ENCODE measurements at places on chromosomes 12 and 14. TPM values are rescaled to one million over a fixed set of nuclear protein-coding genes. Genes with fewer than 3 reads are reported as not detected.

Gene DNAJC22
- 7.6 TPM for total RNA-seq

Gene CISTR
- total RNA-seq, result not detected

- ATAC-seq, result no peak
These were observed 176.6 kb downstream of the NRXN3 start for GRCh38 chr14:78346747-78347146.

Gene CFAP54
- 1.0 TPM for total RNA-seq

- peak; percentile 67 for ATAC-seq
These were observed 622 bp downstream of the TECPR2 start for GRCh38 chr14:102363182-102363943.

Gene BRAP
- total RNA-seq, result 19.2 TPM

Gene CRIP1
- 1.6 TPM for total RNA-seq

- no peak for ATAC-seq
These were observed 10.9 kb downstream of the NAA25 start for GRCh38 chr12:112097641-112098040.

Gene ZFP36L1
- total RNA-seq, result 16.5 TPM

DNA sequence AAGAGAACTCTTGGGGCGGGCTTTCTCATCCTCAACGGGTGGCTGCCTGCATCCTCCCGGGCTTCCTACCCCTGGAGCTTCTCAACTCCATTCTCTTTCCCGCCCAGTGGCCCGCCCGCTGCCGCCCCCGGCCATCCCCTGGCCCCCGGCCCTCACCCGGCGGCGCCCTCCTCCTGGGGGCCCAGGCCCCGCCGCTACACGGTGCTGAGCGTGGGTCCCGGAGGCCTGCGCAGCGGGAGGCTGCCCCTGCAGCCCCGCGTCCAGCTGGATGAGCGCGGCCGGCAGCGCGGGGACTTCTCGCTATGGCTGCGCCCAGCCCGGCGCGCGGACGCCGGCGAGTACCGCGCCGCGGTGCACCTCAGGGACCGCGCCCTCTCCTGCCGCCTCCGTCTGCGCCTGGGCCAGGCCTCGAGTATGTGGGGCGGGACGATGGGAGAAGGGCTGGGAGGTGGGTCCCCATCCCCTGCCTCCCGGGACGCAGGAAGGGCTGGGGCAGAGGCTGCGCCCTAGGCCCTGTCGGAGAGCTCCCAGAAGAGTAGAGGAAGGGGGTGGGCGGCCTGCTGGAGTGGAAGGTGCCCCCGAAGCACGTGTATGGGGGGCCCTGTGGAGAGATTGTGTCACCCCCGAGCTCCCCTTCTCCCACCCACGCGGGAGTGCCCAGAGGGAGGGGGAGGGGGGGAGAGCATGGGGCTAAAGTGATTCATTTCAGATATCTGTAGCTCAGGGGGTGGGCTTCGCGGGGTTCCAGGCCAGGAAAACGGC, 1.5 kb downstream of the LAG3 start:
- no peak for ATAC-seq

Gene EVL
- 170 TPM for total RNA-seq

- ATAC-seq, result no peak
These were observed 23.3 kb downstream of the AHNAK2 start for GRCh38 chr14:104954746-104955395.

Gene SLC7A8
- total RNA-seq, result 9.4 TPM

DNA sequence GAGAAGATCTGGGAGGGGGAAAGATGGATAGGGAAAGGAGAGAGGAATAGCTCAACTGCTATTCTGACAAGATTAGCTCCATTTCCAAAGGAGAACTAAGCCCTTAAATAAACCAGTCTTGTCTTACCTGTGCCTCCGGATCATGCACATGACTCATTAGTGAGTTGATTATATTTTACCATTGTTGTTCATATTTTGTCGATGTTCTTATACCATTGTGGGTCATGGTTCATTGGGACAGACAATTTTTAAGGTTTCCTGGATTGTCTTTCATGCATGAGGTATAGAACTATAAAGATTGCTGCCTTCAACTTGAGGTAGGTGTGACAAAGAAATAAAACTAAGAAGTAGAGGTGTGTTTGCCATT, 243.0 kb upstream of the ATP2B1 start:
- ATAC-seq, result no peak

GRCh38 chr14:90511795-90512328, 115.0 kb downstream of the CALM1 start:
- ATAC-seq, result no peak

Gene ZBTB1
- total RNA-seq, result 33.3 TPM
